ENCODE measurements at places on chromosomes 7 and 10.
A peak's percentile ranks its signal among the peaks of the same experiment; 100 is the strongest.

DNA sequence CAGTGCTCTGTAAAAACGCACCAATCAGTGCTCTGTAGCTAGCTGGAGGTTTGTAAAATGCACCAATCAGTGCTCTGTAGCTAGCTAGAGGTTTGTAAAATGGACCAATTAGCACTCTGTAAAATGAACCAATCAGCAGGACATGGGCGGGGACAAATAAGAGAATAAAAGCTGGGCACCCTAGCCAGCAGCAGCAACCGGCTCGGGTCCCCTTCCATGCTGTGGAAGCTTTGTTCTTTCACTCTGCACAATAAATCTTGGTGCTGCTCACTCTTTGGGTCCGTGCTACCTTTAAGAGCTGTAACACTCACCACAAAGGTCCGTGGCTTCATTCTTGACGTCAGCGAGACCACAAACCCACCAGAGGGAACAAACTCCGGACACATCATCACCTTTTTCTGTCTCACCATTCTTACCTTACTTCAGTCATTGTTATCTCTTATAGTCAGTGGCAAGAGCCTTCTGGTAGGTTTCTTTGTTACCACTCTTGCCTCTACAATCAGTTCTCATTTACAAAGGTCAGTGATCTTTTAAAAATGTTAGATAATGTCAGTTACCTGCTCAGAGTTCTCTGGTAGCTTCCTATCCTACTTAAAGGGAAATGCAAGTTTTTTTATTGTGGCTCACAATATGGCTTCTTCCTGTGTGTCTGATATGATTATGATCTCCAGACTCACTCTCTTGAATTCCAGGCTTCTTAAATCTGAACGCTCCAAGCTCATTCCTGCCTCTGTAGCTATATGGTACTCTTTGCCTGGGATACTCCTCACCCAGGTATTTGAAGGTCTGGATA is 4.5 kb downstream of the STAM start:
- DNase-seq = no peak

GRCh38 chr7:73350306-73351068 is 22.5 kb downstream of the FKBP6 start:
- no peak for DNase-seq

GRCh38 chr10:84593506-84593905 is 265.1 kb downstream of the CCSER2 start:
- no peak for DNase-seq

- DNase-seq = peak; percentile 23
Measured at GRCh38 chr7:121558288-121558687, 162.2 kb upstream of the FAM3C start.

GRCh38 chr7:69957661-69958060 is 359.4 kb downstream of the AUTS2 start:
- no peak for DNase-seq

- DNase-seq = no peak
Measured at GRCh38 chr10:114058297-114058696, 14.6 kb downstream of the ADRB1 start.

DNA sequence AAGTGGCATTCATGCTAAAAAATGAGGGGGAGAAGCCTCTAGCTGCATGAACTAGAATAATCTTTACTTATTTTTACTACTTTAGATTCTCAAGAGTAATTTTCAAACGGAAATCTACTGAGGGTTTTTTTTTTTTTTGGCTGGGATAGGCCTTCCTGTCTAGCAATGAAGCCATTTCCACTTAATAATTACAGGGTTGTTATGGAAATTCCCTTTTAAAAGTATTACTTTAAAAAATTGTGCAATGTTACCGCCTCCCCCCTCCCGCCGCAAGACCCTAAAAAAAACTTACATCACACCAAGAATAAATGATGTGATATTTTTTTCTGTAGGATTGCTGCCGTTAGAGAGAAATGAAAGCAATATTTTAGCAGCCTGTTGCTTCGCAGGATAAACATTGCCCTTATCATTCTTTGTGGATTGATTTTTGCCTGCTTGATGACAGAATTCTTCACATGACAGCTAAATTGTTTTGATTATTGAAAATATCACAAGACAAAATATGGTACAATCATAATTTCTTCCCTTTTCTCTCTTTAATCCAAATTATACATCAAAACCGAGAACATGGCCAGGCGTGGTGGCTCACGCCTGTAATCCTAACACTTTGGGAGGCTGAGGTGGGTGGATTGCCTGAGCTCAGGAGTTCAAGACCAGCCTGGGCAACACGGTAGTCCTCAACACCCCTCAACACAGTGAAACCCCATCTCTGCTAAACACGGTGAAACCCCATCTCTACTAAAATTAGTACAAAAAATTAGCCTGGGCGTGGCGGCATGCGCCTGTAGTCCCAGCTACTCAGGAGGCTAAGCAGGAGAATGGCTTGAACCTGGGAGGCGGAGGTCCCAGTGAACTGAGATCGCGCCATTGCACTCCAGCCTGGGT is 32.8 kb downstream of the ARL4A start:
- no peak for DNase-seq

- no peak for DNase-seq
Measured at GRCh38 chr10:69217119-69217754, 2.9 kb upstream of the HKDC1 start.

DNA sequence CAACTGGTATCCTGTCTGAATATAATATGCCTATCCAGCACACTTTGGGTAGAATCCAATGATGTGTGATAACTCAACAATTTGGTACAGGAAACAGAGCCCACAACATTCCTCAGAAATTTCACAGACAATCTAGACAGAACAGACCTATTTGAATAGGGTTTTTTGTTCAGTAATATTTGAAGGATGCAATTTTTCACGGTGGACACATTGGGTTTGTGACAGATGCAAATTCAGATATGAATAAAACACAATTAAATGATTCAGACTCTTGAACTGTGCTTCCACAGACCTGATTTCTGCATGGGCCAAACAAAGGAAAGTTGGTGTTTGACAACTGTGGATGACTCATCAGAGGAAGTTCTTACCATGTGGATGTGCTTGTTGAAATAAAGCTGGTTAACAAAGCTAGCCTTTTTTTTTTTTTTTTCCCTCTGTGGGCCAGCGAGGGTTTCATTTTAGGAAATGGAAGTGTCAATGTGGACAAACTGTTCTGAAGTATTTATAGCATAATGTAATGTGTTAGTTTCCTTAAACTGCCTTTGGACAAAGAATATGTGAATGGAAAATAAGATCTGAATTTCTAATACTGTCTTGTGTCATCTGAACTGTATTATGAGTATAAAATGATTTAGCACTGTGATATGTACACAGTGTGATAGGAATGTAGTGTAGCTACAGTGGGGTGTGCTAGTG is 43.2 kb upstream of the FAM133B start:
- no peak for DNase-seq

DNA sequence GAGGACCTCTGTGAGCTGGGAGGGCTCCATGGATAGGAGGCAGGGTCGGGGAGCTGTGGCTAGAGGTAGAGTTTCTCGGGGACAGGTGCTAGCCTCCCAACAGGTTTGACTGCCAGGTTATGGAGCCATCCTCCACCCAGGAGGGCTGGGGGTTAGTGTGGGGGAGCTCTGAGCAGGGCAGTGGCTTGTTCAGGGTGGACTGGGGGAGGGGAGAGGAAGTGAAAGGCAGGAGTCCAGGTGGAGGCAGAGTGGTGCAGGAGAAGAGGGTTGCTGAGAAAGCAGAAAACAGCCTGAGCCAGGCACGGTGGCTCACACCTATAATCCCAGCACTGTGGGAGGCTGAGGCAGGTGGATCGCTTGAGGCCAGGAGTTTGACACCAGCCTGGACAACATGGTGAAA is 40.5 kb upstream of the HSPB1 start:
- DNase-seq = peak; percentile 38
